ENCODE measurements at places on chromosomes 5 and 9.

DNA sequence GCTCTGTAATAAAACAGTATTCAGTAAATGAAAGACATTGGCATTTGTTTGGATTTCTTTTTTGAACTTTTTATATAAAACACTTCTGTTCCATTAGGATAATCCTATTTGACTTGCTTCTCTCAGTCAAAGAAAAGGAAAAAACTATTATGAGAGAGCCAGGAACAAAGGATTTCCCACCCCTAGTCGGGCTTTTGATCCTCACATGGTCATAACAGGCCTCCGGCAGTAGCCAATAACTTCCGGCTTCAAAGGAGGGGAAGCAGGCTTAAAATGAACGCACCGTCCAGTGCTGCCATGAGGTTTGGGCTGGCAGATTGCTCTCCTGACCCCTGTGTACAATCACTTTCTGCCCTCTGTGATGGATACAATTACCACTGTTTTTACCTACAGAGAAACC lies 209.3 kb downstream of the ZNF608 start:
- no peak for DNase-seq

- no peak for DNase-seq
Measured at GRCh38 chr9:110933350-110934001, 104.8 kb downstream of the LPAR1 start.

GRCh38 chr5:142396436-142397038 lies 71.7 kb upstream of the SPRY4 start:
- DNase-seq = no peak

DNA sequence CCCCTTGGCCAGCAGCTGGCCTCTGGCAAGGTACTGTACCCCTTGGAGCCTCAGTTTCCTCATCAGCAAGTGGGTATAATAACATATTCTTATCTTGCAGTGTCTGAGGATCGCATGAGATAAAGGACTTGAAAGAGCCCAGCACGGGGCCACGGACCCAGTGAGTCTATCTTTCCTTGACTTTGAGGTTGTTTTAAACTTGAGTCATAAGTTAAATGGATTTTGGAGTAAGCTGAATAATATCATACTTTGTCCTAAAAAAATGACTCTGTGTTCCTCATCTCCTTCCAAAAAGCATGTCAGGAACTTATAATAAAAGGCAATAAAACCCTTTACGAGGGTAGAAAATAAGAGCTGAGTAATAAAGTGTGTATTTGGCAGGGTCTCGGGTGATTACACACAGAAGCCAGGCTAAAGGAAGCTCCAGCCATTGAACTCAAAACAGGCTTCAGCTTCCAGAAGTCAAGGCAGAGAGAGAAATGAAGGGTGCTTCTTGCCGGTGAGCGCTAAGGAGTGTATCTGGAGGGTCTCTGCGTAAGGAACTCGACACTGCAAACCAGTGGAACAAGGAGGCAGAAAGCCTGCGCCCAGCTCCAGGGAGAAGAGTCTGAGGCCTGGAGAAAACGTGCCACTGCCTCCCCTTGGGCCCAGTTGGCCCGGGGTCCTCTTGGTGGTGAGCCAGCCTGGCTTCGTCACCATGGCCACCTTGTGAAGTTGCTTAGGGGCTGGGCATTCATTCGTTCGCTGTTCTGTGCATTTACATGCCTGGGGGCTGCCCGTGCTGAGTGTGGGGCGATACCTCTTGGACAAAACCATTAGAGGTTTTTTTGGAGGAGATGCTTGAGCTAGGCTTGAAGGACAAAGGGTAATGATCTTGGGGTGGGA lies 72.4 kb upstream of the PHYKPL start:
- no peak for DNase-seq

- no peak for DNase-seq
Measured at GRCh38 chr5:3122985-3123762, 371.7 kb upstream of the IRX2 start.

DNA sequence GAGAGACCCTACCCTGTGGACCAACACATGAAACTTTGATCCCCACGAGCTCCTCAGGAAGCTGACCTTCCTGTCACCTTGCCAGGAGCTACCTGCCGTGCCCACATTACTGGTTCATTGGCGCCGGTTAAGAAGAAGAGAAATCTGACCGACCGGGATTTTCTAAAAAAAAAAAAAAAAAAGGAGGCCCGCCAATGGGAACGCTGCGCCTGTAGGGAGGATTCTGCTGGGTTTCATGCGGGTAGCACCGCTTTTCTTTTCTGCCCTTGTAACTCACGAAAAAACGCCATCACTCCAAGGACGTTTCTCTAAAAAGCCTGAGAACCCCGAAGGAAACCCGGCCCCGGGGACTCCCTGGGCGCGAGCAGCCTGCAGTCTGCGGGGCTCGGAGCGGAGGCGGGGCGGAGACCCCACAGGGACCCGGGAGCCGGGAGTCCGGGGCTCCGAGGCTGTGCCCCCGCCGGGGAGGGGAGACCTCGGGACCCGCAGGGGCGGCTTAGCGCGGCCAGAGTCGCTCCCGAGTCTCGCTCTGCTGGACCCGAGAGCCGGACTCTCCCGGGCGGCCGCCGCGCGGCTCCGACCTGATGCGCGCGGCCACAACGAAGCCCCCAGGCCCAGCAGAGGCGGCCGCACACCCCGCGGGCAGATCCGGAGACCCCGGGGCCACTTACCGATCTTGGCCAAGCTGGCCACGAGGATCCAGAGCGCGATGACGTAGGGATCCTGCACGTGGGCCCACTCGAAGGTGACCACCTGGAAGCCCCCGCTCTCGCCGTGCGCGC lies 617 bp downstream of the SLC9A3 start:
- DNase-seq = no peak

DNA sequence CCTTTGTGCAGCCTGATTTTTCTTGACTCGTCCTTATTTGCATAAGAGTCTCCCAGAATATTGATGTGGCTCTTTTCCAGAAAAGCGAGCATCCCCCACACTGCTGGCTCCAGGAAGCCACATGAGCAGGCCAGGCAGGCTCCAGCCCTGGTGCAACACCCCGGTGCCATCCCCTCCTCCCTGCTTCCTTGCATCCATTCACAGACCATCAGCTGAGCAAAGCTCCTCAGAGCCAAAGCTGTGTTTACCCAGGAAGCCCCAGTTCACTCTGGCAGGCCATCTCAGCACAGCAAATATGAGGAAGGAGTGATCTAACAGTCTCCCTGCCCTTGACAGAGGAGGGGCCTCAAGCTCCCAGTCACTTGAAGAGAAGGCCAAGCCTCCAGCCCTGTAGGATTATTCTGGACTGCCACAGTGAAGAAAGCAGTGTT lies 34.4 kb downstream of the INSYN2B start:
- no peak for DNase-seq

DNA sequence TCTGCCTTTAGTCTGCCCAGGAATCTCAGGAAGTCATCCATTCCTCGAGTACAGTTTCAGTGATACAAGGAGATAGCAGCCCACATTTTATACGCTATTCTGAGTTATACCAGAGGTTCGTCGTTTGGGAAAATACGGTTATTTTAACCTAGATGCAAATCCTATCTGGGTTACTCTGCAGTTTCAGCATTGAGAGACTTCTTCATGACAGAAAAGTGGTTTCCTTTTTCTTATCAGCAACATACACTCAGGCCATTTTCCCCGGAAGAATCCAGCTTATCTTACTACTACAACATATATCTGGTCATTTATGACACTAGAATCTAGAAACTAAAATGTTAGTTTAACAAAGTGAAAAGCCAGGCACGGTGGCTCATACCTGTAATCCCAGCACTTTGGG lies 83.4 kb upstream of the IQGAP2 start:
- DNase-seq = no peak

DNA sequence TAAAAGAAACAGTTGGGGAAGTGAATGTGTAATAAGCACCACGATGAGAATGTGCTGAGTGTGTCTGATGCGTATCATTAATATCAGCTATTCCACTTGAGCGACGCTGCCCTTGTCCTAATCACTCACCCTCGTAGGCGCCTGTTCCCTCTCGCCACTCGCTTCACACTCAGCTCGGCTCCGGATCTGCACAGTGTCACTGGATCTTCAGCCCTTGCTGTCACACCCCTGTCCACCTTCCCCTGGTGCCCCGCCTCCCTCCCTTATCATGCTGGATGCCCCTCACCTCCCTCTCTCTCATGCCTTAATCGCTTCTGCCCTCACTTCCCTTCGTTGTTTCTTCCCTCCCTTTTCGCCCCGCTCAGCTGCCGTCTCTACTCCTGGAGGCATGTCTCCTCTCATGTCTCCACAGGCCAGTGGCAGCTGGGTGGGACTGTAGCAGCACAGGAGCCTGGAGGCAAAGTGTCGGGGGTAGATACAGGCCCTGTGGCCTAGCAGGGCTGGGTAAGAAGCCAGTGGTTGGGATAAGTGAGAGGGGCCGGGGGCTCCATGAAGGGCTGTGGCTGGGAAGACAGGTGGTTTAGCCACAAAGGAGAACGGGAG lies 43.5 kb downstream of the ANKDD1B start:
- DNase-seq = no peak

GRCh38 chr5:127331890-127332649 lies 41.5 kb downstream of the MEGF10 start:
- no peak for DNase-seq

DNA sequence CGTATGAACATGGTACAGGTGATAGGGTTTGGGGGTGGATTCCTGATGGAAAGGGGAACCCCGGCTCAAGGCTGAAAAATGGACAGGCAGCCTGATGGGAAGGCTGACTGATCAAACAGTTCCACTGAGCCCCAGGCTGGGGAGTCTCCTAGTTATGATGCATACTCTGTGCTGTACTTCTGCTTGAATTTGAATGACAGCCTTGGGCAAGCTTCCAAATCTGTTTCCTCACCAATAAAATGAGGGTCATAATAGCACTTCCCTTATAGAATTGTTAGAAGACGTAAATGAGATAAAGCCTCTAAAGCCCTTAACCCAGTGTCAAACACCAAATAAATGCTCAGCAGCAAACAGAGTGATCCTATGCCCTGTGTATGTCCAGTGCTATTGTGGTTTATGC lies 478.5 kb upstream of the DMAC1 start:
- DNase-seq = no peak

DNA sequence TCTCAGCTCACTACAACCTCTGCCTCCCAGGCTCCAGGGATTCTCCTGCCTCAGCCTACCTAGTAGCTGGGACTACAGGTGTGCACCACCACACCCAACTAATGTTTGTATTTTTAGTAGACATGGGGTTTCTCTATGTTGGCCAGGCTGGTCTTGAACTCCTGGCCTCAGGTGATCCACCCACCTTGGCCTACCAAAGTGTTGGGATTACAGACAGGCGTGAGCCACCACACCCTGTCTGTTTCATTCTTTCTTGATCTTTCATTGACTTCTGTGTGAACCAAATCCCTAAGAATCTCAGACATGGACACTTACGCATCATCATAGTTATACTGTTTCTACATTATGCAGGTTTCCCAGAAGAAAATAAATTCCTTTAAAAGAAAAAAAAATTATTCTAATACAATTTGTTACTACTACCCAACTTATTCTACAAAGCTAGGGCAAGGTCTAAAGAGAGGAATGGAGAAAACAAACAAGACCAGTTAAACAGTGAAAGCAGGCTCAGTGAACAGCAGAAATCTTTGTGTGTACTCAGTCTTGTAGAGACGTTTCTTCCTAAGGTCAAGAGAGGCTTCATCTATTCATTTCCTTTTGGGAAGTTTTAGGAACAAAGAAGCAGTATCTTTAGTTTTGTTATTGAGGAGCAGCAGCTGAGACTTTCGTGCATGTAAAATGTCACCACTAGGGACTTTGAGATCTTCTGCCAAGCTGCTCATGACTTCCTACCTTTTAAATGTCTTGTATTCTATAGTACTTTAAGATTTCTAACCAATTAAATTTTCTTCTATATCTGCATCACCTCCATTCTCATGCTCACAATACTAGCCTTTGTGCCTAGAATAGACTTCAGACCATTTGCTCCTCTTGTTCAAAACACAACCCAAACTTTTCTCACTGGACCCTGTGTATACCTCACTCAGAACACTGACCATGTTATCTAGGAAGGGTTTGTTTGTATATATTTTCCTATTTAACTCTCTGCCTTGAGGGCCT lies 5.6 kb upstream of the HMGCR start:
- no peak for DNase-seq

DNA sequence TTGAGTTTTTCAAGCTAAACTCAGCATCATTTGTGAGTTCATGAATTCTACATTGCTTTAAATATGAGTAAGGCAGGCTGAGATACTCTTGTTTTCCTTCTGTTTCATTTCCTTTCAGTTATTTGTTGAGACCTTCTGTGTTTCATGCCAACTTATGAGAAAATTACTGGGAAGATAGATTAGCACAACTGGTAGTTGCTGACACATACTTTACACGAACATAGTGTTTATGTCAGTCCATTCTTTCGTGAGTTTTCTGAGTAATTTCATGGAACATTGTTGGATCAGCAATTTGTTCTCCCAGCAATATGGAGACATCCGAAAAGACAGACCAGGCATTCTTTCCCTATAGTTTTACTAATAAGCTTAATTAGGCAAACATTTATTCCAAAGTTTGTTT lies 102.0 kb upstream of the SMC5 start:
- DNase-seq = no peak
